Karpas-422 (cell line): ENCODE measurements at places on chromosomes 2 and 18.

DNA sequence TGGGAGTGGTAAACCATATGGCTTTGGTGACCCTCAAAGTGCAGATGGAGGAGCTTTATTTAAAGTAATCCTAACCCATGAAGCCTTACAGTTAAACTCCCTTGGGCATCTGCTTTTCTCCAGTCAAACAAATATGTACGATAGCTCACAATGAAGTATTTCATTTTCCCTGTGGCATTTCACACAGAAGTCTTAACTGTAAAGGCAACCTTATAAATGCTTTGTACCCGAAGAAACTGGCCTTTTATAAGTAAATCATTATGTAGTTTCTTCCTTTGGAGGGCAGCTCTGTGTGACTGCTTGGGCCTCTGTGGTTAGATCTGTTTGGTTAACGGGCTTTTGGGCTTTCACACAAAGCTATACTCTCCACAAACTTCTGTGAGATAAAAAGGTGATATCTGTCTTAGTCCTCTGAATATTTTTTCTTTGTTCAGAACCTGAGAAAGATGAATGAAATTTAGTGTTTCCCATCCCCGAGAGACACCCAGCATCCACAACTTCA lies 46.6 kb downstream of the SCN1A start:
- no peak overlapping the region for H3K4me3 ChIP-seq
- no peak overlapping the region for H3K27ac ChIP-seq
- no peaks in the 10 kb centered on the region for H3K27me3 ChIP-seq
- no peak for DNase-seq
- no peaks in the 10 kb centered on the region for H3K4me1 ChIP-seq
- H3K36me3 ChIP-seq = no peaks in the 10 kb centered on the region

GRCh38 chr2:181725476-181725875 lies 45.2 kb upstream of the NEUROD1 start:
- no peaks in the 10 kb centered on the region for H3K36me3 ChIP-seq
- no peak overlapping the region for H3K27ac ChIP-seq
- H3K27me3 ChIP-seq = no peaks in the 10 kb centered on the region
- H3K4me3 ChIP-seq = no peak overlapping the region
- peaks cover 2% of the 10 kb centered on the region; the same call in 1 of the 2 replicates for H3K4me1 ChIP-seq
- no peak for DNase-seq

DNA sequence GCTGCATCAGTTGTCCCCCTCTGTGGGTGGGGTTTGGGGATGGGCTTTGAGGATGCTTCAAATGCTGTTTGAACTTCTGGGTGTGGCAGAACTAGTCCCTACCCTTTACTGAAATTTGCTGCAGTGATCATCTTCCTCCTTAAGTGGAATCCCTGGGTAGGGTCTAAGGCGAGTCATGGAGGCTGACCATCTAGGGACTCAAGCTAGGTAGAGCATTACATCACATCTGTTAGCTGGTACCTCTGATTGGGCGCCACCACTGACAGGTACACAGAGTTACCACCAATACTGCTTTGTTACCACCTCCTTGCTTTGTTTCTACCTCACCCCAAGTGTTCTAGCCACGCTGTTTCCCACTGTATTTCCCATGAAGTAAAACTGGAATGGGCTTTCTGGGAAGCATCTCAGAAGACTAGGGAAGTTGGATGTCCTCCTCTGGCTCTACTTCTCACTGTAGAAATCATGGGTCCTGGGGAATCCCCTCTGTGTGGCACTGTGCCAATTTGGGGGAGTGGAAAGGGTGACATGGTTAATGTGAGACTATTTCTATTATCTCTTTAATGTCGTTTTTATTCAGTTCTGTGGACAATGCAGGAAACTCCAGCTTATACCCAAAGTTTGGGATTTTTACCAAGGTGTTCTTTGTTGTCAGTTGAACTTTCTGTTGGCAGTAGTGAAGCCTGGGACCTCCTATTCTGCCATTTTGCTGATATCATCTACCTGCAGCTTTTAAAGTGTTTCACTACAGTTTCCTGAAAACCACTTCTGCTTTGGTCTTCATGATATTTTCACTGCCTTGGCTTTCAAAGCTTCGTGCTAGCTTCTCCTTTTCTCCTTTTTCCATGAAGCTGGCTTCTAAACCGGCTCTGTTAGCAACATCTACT lies 14.5 kb upstream of the SULT1C4 start:
- H3K27ac ChIP-seq = no peak overlapping the region
- H3K36me3 ChIP-seq = no peaks in the 10 kb centered on the region
- no peak overlapping the region for H3K4me3 ChIP-seq
- H3K27me3 ChIP-seq = no peaks in the 10 kb centered on the region

GRCh38 chr2:58803192-58803591 lies 562.1 kb upstream of the FANCL start:
- 0 out of 2 replicates have a peak, but pooled peaks cover 2% of the 10 kb centered on the region for H3K27me3 ChIP-seq
- no peak overlapping the region for H3K4me3 ChIP-seq
- H3K36me3 ChIP-seq = no peaks in the 10 kb centered on the region
- no peaks in the 10 kb centered on the region for H3K4me1 ChIP-seq

DNA sequence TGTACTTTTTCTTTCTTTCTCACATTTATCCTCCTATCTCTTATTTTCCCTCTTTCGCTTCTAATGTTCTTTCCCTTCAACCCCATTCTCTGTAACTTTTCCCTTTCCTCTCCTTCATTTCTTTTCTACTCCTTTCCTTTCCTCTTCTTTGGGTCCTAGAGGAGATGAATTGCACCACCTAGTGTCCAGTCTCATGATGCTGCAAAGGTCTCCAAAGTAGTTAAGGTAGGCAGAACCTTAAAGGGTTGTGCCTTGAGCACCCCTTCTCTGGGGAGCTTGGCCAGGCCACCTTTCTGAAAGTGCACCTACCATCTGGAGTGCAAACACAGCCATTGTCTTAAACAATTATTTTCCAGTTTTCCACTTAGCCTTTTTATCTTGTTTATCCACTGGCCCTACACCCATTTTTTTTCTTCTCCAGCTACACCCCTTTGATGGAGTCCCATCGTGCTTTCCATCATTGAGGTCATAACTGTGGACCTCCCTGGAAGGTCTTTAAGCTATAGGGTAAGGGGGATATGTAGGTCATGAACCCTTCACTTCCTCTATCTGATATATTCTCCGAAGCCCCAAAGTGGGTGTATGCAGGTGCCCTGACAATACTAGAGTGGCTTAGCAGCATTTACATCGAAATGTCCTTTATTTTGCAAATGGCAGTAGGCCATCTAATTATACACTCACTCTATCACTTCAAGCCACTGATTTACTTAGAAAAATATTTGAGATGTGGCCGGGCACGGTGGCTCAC lies 155.9 kb downstream of the ESCO1 start:
- peak; percentile 79 for DNase-seq
- H3K27me3 ChIP-seq = no peaks in the 10 kb centered on the region
- no peaks in the 10 kb centered on the region for H3K36me3 ChIP-seq
- H3K4me3 ChIP-seq = no peak overlapping the region
- no peaks in the 10 kb centered on the region for H3K4me1 ChIP-seq

DNA sequence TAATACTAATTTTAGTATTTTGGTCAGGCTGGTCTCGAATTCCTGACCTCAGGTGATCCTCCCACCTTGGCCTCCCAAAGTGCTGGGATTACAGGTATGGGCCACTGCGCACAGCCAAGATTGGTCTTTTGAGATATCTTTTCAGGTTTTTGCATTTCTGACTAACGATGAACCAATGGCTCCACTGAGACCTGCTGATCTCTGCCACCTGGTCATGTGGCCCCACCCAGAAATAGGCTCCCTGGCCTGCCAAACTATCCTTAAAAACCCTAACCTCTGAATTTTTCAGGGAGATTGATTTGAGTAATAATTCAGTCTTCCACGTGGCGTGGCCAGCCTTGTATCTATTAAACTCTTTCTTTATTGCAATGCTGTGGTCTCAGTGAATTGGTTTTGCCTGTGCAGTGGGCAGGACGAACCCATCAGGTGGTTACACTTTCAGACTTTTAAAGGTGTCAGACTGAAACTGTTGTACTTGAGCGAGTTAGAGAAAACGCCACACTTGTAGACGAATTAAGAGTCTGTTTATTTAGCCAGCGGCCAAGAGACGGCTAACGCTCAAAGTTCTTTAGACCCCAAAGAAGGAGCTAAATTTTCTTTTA lies 85.8 kb upstream of the MSH6 start:
- H3K4me3 ChIP-seq = peak overlapping the region; percentile 68
- H3K4me1 ChIP-seq = peaks cover 95% of the 10 kb centered on the region
- DNase-seq = peak; percentile 92
- H3K27me3 ChIP-seq = no peaks in the 10 kb centered on the region

- no peak overlapping the region for H3K27ac ChIP-seq
- DNase-seq = no peak
- peaks cover 32% of the 10 kb centered on the region for H3K36me3 ChIP-seq
- H3K4me1 ChIP-seq = no peaks in the 10 kb centered on the region
- H3K4me3 ChIP-seq = no peak overlapping the region
These were observed 21.3 kb downstream of the PLEKHB2 start for GRCh38 chr2:131126436-131126835.

- no peaks in the 10 kb centered on the region for H3K27me3 ChIP-seq
- no peak overlapping the region for H3K4me3 ChIP-seq
- no peaks in the 10 kb centered on the region for H3K36me3 ChIP-seq
- no peak overlapping the region for H3K27ac ChIP-seq
These were observed 49.4 kb downstream of the CCDC102B start for GRCh38 chr18:68847219-68847837.

GRCh38 chr2:38971377-38971776 lies 81.7 kb downstream of the ARHGEF33 start:
- H3K4me3 ChIP-seq = no peak overlapping the region
- no peak overlapping the region for H3K27ac ChIP-seq
- no peak for DNase-seq
- no peaks in the 10 kb centered on the region for H3K4me1 ChIP-seq

DNA sequence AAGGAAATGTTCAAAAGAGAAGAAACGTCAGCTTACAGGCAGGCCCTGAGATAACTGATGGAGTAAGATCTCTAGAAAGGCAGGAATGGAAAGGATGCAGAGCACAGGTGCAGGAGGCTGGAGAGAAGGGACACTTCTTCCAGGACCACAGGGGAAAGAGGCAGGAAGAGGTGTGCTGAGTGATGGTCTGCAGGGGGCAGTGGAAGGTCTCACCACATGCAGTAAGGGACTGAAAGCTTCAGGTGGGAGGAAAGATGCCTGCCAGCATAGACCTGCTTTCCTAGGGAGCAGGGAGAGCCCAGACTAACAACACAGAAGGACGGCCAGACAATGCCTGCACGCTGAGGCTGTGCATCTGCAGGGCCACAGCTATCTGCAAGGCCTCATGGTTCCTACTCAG lies 156.8 kb downstream of the L3MBTL4 start:
- H3K4me1 ChIP-seq = no peaks in the 10 kb centered on the region
- no peaks in the 10 kb centered on the region for H3K27me3 ChIP-seq
- no peak overlapping the region for H3K27ac ChIP-seq
- no peak overlapping the region for H3K4me3 ChIP-seq

DNA sequence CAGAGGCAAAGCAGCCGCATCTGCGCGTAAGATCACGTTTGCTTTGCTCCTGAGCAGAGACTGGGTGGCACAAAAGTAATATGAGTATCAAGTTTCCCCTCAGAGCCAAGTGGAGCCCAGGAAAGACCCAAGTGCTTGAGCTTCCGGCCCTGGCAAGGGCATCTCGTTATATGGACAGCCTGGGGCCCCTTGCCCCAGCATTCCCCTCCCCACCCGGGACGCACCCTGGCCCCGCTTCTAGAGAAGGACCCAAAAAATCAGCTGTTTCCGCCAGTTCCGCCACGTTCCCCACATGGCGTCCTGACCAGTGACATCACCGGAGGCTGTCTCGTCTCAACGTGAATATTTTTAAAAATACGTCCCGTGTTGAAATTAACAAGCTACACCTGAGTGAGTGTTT lies 135.1 kb downstream of the NFATC1 start:
- H3K36me3 ChIP-seq = peaks cover 4% of the 10 kb centered on the region; the same call in 1 of the 2 replicates
- no peak for DNase-seq
- no peak overlapping the region for H3K4me3 ChIP-seq
- H3K4me1 ChIP-seq = no peaks in the 10 kb centered on the region
- no peaks in the 10 kb centered on the region for H3K27me3 ChIP-seq
- H3K27ac ChIP-seq = no peak overlapping the region

GRCh38 chr2:98726735-98727368 lies 4.1 kb downstream of the MGAT4A start:
- no peak overlapping the region for H3K4me3 ChIP-seq
- no peaks in the 10 kb centered on the region for H3K36me3 ChIP-seq
- no peak for DNase-seq
- H3K4me1 ChIP-seq = peaks cover 19% of the 10 kb centered on the region
- H3K27me3 ChIP-seq = no peaks in the 10 kb centered on the region

DNA sequence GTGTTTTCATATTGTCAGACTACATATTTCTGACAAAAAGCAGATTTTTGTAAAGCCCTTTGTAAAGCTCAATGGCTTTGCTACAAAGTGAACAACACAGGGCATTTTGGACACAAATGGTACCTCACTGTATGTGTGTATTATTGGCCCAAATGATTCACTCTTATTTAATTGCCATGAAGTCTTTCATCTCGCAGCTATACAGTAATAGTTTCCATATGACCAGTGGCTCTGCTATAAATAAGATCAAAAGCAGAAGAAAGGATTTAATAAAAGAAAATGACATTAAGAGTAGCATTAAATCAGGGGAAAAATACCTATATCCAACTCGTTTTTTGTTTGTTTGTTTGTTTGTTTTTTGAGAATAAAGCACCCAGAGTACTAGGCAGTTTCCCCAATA lies 284.0 kb upstream of the CCDC68 start:
- peaks cover 14% of the 10 kb centered on the region; the same call in 1 of the 2 replicates for H3K36me3 ChIP-seq
- H3K27ac ChIP-seq = no peak overlapping the region
- no peaks in the 10 kb centered on the region for H3K27me3 ChIP-seq
- no peak overlapping the region for H3K4me3 ChIP-seq

DNA sequence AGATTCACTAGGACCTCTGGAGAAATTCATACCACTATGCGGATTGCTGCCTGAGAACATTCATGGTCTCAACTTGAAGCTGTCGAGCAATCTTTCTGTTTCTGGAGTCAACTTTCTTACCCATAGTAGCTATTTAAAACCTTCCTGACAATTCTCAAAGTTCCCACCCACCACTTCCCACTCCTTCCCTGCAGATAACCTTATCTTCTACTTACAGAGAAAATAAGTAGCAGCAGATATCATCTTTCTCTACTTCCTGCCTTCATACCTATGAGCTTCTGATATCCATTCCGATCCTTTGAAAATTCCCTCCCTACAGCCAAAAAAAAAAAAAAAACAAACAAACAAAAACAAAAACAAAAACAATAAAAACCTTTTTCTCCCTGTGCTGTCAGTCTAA lies 81.2 kb upstream of the CYRIA start:
- H3K4me1 ChIP-seq = peaks cover 6% of the 10 kb centered on the region
- H3K4me3 ChIP-seq = no peak overlapping the region
- no peaks in the 10 kb centered on the region for H3K27me3 ChIP-seq
- H3K27ac ChIP-seq = no peak overlapping the region
- no peak for DNase-seq
